ENCODE measurements at places on chromosomes 5 and 9. TPM values are rescaled to one million over a fixed set of nuclear protein-coding genes. Genes with fewer than 3 reads are reported as not detected.
A peak's percentile ranks its signal among the peaks of the same experiment; 100 is the strongest.

DNA sequence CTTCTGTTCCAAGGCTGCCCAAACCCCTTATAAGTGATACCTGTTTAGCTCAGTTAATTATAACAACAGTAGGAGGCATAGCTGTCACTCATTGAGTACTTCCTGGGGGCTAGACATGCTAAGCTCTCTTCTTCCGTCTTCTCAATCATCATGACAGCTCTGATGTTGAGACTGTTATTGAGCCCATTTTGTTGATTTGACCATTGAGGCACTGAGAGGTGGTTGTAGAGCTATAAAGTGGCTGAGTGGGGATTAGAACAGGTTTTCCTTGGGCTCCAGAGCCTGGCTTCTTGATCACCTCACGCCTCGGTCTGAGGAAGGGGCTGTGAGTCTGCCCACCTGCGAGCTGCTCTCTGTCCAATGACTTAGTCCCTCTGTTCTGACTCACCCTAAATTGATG, 26.0 kb upstream of the RPL26L1 start:
- DNase-seq: no peak

DNA sequence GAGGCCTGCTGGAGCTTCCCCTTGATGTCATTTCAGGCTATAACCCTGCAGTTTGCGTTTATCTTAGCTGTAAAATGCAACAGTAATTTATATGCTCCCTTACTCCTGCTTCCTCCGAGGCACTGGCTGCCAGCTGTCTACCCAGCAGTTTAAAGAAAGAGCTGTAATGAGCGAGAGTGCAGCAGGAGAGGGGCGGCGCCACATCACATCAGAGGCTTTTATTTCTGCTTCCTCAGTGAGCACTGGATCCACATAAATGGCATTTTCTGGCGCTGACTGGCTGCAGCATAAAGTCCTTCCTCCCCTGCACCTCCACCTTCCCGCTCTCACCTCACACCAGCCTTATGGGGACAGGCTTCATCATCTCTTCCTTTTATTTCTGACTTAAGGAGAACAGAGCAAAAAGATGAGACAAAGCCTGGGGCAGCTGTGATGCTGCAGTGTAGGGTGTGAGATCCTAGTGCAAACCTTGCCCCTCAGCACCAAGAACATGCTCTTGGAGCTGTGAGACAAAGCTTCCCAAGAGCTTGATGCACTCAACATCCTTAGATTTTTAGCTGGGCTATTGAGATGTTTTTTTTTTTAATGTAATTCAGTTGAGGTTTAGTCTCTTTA, 829.6 kb upstream of the ZNF608 start:
- no peak for DNase-seq

DNA sequence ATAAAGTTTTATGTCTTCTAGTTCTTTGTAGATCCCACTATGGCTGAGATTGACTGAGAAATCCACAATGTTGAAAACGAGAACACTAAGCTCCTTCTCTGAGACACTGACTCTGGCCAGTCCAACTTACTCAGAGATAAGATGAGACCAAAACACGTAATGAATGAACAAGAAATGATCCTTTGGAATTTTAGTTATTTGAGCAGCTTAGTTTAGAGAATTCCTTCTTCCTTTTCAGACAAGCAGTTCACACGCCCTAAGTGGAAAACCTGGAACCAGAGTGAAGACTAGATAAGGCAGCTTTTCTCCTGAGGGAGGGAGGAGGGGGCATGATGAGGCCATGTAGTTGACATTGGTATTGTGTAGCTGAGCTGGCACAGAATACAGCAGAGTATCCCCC, 139.6 kb downstream of the GABRB2 start:
- DNase-seq: no peak

GRCh38 chr5:94698197-94698596, 79.7 kb downstream of the SLF1 start:
- no peak for DNase-seq

- no peak for DNase-seq
Measured at GRCh38 chr5:52743529-52743928, 44.2 kb upstream of the ITGA1 start.

GRCh38 chr5:163342306-163342705, 95.1 kb upstream of the CCNG1 start:
- no peak for DNase-seq

DNA sequence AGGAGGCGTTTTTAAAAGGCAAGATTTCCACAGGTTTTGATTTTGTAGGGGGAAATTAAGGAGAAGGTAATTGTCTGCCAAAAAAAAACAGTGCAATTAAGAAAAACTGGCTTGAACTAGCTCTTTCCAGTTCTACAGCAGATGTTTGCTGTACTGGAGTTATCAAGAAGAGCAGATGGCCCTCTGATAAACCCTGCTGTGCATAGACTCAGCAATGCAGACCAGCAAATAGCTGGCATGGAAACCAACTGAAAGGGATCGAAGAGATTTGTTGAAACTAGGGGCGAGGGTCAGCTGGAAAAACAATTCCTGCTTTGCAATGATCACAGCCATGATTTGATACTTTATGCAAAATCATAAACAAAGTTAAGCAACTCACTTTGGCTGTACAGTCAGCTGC, 17.8 kb upstream of the BHMT start:
- DNase-seq: no peak

DNA sequence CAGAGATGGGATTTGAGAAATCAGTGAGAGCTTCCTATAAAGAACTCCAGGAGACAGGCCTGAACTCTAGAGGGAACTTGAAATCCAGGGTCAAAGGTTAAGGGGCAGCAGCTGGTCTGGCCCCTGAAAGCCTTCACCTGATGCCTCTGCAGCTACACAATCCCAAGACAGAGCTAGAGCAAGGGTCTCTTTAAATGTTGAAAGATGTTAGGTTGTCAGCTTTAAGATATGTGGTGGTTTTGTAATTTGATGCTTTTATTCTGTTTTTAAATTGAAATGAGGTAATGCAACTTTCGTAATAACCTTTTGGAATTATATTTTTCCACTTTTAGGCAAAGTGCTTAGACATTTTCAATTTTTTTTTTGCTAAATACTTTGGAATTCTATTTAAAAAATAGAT, 2.4 kb downstream of the SOWAHA start:
- DNase-seq: no peak

DNA sequence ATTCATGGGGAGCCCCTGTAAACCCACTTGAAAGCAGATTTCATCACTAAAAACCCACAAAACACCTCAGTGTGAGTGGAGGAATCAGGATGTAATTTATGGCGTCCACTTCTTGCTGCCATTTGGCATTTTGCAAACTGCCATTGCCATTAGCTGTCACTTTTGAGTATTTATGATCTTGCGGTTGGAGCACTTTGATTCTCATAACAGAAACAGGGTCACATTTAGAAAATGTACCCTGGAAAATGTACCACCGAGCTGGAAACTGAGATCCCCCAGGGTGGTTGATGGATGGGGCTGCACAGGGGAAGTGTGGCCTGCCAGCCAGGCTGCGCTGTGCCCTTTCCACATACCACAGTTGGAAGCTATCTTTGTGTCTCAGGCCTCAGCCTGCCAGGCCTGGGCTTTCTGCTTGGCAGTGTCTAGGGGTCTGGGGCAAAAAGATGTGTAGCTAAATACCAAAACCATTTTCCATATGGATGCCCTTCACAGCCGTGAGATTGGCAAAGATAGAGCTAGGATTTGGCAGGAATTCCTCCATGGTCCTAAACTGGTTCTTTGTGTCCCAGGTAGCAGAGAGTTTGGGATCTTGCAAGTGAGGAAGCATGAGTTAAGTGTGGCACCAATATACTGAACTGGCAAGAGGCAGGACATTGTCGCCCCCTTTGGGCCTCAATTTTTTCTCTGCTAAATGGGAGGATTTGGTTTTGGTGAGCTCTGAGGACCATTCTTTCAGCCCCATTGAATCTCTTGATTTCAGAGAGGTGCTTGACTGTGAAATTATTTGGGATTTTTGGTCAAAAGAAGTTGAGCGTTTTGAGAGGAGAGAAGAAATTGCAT, 46.2 kb downstream of the GALNT10 start:
- DNase-seq: no peak

GRCh38 chr5:172617817-172618216, 23.2 kb upstream of the NEURL1B start:
- no peak for DNase-seq

DNA sequence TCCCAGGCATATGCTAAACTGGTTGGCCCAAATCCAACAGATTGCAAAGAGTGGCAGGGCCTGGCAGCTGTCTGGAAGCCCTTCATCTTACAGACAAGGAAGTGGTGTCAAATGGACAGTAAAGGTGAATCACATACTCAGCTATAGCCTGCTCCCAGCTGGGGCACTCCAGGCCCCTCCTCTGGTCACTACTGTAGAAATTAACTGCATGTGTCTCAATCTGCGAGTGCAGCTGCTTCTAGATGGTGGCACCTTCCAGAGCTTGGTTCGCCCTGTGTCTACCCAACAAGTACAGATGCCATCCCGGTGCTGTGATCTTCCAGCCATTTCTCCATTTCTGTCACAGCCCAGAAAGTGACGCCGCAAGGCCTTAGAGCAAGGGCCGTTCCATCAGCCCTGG, 50.2 kb downstream of the OTULIN start:
- no peak for DNase-seq

DNA sequence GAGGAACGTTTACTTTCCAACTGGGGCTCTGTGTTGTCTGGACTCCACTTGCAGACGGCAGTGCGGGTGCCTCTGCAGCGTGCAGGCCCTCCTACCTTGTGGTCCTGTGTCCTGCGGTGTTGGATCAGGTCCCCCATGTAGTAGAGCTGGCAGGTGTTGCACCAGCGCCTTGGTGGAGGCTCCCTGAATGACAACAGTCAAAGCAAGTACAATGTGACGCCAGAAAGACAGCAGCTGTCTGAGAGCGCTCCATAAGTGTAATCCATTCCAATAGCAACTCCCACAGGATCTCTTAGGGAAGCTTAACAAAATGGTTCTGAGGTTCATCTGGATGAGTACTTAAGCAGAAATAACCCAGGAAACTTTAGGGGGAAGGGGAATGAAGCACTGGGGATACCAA, 9.9 kb downstream of the BBLN start:
- no peak for DNase-seq

DNA sequence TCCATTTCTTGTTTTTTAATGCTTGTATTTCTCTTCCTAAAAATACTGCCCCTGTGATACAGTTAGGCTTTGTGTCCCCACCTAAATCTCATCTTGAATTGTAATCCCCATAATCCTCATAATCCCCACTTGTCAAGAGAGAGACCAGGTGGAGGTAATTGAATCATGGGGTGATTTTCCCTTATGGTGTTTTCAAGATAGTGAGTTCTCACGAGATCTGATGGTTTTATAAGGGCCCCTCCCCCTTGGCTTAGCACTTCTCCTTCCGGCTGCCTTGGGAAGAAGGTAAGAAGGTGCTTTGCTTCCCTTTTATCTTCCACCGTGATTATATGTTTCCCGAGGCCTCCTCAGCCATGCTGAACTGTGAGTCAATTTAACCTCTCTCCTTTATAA, 227.4 kb downstream of the MAN2A1 start:
- DNase-seq: no peak

DNA sequence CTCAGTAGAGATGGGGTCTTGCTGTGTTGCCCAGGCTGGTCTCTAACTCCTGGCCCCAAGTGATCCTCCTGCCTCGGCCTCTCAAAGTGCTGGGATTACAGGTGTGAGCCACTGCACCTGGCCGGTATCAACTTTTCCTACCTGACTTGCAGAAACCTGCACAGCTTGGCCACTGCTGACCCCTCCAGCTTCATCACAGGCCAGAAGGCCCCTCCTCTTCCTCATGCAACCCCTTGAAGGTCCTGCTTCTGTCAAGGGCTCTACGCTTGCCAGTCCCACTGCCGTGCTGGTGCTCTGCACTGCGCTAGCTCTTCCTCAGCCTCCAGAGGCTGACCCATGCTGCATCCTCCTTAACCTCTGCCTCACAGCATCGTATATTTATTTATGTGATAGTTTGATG, 32.5 kb upstream of the RNU6ATAC start:
- no peak for DNase-seq

DNA sequence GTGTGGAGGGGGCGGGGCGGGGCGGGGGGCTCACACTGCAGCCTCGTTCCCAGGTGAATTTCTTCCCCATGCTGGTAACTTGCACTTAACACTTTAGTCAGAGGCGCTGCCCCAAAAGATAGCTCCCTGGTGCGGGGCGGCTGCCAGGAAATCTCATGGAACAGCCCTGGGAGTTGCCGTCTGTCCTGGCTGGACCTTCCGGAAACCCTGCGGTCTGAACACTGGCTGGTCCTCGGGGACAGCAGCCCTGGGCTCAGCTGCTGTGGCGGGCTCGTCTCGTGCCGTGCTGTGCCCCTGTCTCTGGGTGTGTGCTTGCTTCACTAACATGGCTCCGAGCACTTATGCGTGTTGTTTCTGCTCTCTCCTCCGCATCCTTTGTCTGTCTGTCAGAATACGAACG, 25.8 kb downstream of the PTGES2 start:
- DNase-seq: no peak

GRCh38 chr9:126157826-126158587, 168.6 kb upstream of the MVB12B start:
- no peak for DNase-seq

DNA sequence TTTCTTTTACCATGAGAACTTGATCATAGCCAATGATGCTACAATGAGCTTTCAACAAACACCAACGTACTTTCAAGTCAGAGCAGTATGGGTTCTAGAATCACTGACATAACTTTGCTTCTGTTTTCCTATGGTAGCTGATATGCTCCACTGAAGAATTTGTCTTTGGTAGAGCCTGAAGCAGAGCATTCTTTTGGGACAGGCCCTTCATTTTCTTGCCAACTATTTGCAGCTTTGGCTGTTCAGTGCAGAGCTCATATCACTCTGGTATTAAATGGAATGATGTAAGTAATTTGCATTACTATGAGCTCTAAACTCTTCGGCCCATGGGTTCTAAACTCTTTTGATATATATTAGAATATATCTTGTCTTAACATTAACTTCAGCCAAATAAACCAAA, 51.8 kb upstream of the APC start:
- DNase-seq: peak; percentile 19

GRCh38 chr9:135222881-135223760, 135.7 kb downstream of the OLFM1 start:
- no peak for DNase-seq

- DNase-seq: no peak
Measured at GRCh38 chr9:119083673-119084072, 285.6 kb downstream of the BRINP1 start.

GRCh38 chr9:38061326-38061977, 7.6 kb downstream of the SHB start:
- DNase-seq: no peak

DNA sequence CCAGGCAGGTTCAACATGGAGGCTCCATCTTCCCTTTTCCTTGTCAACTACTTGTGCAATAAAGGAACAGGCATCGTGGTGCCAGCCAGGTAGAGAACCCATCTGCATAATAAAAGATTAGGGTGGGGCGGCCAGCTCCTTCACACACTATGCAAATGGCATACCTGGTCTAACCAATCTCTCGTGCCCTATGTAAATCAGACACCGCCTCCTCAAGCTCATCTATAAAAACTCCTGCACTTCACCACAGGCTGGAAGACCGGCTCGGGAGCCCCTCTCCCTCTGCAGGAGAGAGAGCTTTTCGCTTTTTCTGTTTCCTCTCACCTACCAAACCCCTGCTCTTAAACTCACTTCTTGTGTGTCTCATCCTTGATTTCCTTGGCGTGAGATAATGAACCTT, 244.3 kb upstream of the PUM3 start:
- no peak for DNase-seq

TYRP1 gene
- 2.2 TPM for polyA plus RNA-seq

TXNDC15 gene
- polyA plus RNA-seq: 64.4 TPM

IGFBPL1 gene
- 0.72 TPM for polyA plus RNA-seq

SOX30 gene
- polyA plus RNA-seq: 0.26 TPM

SOWAHA gene
- polyA plus RNA-seq: 0.23 TPM

ARID3C gene
- polyA plus RNA-seq: 0.18 TPM

TBC1D13 gene
- 42.7 TPM for polyA plus RNA-seq

Data from hindlimb muscle (tissue), 1 donor.